ENCODE measurements at places on chromosomes 2 and 18. TPM values are rescaled to one million over a fixed set of nuclear protein-coding genes. Genes with fewer than 3 reads are reported as not detected.

DNA sequence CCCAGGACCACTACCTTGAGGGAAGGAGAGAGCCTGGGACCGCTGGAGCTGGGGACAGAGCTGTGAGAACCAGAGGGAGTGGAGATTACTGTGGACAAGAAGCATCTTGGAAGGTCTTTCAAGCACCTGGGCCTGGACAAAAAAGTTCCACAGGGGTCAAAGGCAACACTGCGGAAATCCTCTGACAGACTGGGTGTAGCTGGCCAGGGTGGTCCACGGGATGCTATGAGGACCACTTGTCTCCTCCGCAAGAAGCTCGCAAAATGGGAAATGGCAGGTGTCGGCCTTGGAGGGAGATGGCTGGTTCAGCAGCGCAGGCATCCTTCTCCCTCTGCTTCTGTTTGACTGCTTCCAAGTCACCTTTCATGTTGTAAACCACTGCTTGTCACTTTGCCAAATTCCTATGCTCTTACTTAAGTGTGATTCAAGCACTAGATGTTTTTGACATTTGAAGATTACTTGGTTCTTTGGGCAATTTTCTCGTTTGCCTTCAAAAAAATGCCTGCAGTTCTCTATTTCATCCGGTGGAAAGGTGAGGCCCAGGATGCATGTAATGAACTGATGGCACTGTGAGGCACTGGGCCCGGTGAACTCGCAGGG, 27.7 kb downstream of the KLHL29 start:
- DNase-seq = no peak

The MPV17 gene
- 58.1 TPM for total RNA-seq

The UGT1A5 gene
- total RNA-seq = not detected

The RTP5 gene
- total RNA-seq = 0.63 TPM

The AMER3 gene
- not detected for total RNA-seq

DNA sequence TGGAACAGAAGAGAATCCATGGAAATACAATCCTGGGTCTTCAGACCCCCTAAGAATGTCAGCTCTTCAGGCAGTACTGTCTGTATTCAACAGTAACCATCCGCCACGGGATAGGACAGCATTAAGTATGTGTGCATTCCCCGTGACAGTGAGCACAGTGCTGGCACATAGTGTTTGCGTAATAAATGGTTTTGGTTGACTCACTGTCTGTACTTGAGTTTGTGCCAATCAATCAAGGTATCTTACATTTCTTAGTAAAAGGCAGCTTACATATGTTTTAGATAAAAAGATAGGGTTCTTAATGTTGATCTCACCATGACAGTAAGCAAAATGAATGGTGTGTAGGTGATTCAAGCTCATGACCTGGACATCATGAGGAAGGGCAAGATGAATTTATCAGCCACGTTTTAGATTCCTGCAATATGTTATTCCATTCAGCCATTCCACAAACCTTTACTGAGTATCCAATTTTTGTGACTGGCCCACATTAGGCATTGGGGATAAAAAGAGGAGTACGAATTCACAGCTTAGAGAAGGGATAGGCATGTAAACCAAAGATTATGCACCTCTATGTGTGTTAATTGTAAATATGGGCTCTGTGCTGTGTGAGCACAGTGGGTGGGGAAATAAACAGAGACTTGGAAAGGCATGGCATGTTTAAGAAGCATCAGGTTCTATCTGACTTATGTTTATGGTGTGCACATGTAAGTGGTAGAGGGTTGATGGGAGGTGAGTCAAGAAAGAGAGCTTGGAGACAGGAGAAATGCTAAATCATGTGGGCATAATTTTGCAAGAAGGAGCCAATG, 258.8 kb downstream of the SLC8A1 start:
- no peak for DNase-seq

DNA sequence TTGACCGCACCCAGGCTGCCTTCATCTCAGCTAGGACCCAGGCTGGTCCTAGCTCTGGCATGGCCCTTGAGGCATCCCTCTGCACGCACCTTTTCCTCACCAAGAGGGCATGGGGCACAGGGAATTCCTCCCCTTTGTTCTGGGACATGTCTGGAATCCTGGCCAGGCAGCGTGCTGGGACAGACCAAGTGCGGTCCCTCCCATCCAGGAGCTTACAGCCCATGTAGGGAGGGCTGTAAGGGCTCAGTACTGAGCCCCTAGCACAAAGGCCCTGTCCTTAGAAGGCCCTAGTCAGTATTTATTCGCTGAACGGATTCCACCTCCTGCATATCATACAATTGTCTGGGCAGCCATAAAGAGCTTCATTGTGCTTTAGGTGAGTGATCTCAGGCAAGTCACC, 3.0 kb downstream of the TMEM37 start:
- no peak for DNase-seq

GRCh38 chr2:240513549-240514287, 44.1 kb downstream of the ANKMY1 start:
- DNase-seq = peak; percentile 38

DNA sequence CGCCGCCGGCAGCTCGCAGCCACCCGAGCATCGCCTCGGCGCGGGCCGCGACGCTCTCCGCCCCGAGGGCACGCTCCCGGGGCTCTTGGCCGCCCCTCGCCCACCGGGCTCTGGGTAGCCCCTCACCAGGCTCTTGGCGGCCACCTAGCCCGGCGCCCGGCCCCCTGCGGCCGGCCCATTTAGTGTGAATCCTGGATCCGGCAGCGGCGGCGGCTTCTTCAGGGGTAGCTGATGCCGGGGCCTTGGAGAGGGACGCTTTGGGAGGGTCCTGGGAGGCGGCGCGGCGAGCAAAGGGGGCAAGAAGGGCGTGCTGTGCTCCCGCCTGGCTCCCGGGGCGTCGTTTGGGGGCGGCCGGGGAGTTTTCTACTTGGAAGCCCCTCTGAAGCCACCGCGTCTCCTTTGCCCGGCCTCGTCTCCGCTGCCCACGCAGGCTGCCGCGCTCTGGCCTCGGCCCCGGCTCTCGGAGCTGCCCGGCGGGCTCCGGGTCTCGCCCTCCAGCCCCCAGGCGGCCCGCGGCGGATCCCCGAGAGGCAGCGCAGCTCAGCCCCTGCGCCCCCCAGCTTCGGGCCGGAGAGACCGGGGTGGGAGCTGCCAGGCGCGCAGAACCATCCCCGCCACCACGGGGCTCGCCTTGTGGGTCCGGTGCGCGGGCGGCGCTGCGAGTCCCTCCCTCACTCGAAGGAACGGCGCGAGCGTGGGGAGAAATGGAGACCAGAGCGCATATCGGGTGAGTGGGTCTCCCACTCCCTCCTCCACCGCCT, 509 bp downstream of the PIEZO2 start:
- no peak for DNase-seq

- DNase-seq = no peak
Measured at GRCh38 chr2:121596221-121597080, 52.8 kb downstream of the CLASP1 start.

The PAIP2B gene
- total RNA-seq = 3.3 TPM

DNA sequence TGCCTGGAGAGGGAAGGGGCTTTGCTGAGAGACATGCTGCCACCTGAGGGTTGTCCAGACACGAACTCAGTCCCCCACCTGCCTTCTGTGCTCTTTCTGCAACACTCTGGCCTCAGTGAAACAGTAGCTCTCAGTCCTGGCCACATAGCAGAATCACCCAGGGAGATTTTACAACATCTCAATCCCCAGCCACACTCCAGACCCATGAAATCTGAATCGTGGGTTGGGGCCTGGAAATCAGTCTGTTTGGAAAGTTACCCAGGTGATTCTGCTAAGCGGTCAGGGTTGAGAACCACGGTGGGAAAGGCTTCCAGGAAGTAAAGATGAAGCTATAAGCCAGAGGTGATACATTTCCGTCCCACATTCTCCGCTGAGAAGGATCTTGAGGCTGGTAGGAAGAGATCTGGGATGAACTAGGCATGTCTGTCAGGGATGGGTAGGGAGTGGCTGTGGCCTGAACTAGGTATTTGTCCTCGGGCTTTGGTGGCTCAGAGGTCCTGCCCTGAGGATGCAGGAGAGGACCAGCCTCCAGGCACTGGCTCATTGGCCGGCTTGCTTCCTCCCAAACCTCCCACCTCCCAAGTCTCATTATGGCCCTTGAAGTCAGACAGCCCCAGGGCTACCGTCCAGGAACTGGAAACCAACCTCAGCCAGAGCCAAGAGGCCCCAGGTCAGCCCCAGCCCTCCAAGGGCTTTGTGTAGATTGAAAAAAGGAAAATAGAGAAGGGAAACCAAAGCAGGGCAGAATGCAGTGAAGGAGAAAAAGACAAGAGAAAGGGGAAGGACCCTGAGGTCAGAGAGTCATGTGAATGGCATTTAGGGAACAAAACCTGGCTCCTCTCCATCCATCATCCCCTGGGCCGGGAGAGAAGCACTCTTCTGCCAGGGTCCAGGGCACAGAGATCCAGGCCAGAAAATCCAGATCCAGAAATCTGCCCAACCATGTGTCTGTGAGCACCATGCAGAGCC, 119.6 kb downstream of the ZFP36L2 start:
- no peak for DNase-seq

- no peak for DNase-seq
Measured at GRCh38 chr2:43551990-43552389, 43.8 kb downstream of the THADA start.

DNA sequence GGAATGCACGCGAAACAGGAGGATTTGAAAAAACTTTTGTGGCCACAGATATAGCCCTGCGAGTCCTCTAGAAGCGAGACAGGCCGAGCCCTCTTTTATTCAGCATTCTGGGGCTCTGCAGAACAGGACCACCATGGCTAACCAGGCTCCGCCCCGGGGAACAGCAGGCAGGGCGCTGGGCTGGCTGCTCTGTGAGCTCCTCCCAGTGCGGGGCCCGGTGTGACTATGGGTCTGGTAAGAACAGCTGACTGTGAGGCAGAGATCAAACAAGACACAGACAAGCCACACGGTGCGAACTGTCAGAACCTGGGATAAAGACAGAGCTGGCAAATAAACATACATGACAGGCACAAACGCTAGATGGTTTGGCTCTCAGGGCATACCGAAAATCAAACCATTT, 15.5 kb downstream of the PXDN start:
- DNase-seq = no peak

DNA sequence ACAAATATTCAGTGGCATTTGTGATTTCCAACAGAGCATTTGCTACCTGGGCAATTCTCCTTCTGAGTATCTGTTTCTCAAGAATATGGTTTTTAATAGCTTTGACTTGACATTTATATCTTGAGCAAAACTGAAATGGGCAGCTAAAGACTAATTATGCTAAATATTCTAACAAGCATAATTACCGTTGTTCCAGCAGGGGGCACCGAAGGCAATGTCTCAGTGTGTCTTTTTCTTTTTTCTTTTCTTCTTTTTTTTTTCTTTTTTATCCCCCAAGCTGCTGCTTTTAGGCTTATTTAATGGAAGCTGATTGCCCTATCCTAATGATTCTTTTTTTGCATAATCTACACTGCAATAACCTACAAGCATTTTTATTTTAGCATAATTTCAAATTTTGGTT, 138.9 kb upstream of the NABP1 start:
- DNase-seq = no peak

DNA sequence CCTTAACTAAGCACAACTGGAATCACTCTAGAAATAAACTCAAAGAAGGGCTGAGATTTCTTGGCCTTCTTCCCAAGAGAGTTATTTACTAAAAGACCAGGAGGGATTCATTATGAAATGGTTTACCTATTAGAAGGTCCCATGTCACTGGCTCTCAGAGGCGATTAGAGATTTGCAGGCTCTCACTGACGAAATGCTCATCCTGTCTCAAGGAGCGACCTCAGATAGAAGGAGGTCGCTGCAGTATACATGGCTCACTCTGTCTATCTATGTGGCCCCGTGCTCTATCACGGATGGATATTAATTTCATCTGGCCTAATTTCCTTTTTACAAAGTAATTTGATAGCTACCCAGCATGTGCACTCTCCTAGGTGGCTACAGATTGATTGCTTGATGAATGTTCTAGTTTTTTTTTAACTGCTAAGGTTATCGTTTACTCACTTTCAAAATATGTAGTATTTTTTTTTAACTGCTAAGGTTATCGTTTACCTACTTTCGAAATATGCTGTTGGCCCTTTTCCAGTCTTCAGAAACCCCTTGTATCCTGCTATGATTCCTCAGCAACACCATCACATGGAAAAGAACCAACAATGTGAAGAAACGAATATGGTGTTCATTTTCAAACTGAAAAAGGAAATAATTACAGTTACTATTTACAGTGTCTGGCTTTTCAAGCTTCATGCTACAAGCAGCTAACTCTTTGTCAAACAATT, 9.1 kb downstream of the SMIM21 start:
- no peak for DNase-seq

DNA sequence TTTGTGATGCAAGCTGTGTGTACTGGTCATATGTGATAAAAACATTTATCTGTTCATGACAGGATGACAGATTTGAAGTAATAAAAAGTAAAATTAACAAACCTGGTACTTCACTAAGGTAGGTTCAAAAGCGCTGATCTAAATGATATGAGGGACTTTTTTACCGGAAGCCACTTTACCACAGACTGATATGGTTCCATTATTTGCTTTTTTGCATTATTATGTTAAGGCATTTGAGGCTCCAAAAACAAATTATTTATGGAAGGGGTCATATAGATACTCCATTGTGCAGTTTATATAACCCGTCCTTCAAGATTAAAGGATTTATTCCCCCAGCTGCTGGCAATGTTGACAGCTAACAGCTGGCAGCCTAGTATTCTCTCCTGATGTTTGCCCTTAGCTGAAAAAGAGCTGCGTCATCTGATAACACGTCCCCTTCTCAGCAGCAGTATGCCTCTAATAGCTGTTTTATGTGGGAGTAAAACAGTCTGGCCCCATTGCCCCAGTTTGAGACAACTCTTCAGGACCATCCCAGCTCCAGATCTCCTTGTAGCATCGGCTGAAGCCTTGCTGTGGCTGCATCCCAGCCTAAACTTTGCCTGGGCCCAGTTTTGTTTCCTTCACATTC, 84.8 kb upstream of the XIRP2 start:
- no peak for DNase-seq

The POTEI gene
- not detected for total RNA-seq

- no peak for DNase-seq
Measured at GRCh38 chr18:58402247-58402646, 226.6 kb downstream of the ALPK2 start.

The GAD1 gene
- 0.41 TPM for total RNA-seq

The CPO gene
- 3.0 TPM for total RNA-seq

DNA sequence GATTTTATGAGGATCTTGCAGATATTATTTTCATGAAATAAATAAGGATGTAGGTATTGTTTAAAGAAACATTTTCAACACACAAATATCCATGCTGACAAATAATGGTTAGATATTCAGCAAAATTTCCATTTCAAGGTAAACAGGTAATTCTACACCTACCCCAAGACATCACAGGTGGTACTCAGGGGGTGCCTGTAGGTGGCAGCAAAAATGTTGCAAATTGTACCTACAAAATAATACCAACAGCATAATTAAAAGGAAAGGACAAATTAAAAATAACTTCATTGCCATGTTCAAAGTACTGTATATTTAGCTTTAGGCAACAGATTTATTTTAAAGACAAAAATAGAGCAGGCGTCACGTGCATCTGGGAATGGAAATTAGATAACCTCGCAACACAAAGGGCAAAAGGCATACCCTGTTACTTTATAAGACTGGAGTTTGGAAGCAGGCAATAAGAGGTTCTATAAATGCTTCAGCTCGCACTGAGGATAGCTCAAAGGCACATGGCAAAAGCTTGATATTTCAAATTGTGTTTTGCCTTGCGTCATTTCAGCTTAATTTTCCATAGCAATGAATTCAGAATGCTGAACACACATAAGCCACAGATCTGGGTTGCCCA, 630.5 kb downstream of the TDRD15 start:
- DNase-seq = no peak

The KIAA2012 gene
- total RNA-seq = not detected

GRCh38 chr18:72762515-72763122, 105.2 kb downstream of the NETO1 start:
- no peak for DNase-seq

The ST6GAL2 gene
- total RNA-seq = 900 TPM
